H4 (cell line): ENCODE measurements at places on chromosomes 12 and 14.

DNA sequence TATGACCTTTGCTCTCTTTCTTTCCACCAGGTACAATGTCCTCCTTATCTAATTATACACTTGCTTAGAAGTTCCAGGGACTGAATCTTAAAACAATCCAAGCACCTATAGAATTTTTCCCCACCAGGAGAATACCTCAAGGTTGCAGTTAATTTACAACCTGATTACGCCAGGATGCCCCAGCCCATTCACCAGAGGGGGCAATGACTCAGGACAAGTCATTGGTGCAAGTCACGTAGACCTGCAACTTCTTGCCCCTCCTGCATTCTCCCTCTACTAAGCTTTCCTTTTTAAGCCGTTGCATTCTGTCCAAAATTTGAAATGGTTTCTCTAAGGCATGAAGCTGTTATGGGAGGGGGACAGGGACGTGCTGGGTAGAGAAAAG, 111.1 kb upstream of the SCAF11 start:
- DNase-seq, result no peak

DNA sequence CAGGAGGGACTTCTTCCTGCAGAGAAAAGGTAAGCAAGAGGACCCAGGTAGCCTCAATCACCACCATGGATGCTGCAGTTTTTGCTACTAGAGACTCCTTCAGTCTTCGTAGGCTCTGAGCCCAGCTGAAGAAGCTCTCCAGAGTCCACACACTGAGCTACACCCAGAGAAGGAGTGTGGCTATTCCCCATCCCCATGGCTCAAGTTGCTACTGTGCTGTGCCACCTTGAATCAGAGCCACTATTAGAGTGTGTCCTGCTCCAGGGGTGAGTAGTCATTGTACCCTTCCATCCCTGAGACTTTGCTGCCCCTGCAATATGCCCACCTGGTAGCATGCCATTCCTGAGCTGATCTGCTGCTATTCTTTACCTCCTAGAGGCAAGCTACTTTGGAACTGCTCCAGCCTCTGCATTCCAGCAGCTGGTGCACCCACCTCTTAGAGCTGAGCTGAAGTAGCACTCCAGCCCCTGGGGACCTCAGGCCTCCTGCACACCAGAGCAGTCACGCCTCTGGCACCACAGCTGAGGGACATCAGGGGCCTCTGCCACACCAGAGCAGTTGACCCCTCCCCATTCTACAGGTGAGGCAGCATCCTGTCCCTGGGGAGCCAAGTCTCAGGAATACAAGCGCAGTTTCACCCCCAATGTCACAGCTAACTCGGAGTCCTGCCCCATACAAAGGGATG, 213.0 kb downstream of the TRHDE start:
- DNase-seq, result no peak

DNA sequence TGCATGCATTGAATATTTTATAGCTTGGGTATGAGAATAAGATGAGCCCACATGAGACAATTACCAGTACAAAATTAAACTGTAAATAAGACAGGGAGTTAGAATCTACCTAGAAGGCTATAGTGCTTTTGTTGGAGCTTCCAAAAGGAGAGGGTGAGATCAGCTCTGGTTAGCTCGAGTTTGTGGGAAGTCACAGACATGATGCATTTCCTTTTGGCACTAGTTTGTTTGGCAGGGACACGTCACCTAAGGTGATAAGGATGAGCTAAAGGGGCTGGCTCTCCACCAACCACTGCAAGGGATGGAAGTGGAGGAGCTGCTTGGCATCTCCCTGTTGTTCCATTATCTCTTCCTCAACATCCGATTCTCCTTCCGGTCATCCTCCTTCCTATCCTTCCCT, 48.5 kb upstream of the CPM start:
- DNase-seq, result no peak

GRCh38 chr12:54427106-54427505, 8.0 kb upstream of the ITGA5 start:
- no peak for DNase-seq

- DNase-seq, result no peak
These were observed 30.9 kb upstream of the TDRD9 start for GRCh38 chr14:103897075-103897947.

- DNase-seq, result peak; percentile 57
These were observed 2.5 kb upstream of the TEP1 start for GRCh38 chr14:20415782-20416206.

- peak; percentile 13 for DNase-seq
These were observed 148.4 kb upstream of the SYT10 start for GRCh38 chr12:33587784-33588712.

- DNase-seq, result no peak
These were observed 216.0 kb upstream of the RGS6 start for GRCh38 chr14:71716041-71716772.

GRCh38 chr12:53696285-53696654, 20.4 kb upstream of the ATP5MC2 start:
- DNase-seq, result peak; percentile 31

DNA sequence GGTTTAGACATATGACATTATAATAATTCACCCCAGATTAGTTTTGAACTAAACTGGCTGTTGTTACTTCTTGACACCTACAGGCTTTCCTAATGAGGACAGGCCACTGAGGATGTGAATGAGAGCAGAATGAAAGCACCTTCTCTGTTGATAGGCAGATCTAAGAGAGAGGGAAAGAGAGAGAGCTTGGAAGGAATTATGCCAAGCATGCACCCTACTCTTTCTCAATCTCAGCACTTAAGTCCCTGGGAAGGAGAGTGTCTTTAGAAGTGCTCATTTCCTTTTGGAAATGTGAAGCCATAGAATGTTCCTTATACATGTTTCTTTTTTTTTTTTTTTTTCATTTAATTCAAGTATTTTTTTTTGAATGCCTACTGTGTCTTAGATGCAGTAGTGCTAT, 49.0 kb downstream of the TBC1D15 start:
- DNase-seq, result no peak

DNA sequence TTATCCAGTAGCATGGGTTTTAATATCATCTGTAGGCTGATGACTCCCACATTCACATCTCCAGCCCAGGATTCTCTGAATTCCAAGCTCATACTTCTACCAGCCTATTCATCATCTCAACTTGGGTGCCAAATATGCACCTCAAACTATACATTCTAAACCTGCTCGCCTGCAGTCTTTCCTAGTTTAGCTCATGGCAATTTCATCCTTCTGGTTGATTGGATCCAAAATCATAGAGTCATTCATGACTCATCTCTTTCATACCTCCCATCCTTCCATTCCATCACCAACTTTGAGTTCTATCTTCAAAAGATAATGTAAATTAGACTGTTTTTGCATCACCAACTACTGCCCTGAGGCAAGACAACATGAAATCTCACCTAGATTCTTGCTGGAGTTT, 99.7 kb upstream of the EGLN3 start:
- no peak for DNase-seq

GRCh38 chr12:58504143-58504938, 416.0 kb downstream of the LRIG3 start:
- no peak for DNase-seq

DNA sequence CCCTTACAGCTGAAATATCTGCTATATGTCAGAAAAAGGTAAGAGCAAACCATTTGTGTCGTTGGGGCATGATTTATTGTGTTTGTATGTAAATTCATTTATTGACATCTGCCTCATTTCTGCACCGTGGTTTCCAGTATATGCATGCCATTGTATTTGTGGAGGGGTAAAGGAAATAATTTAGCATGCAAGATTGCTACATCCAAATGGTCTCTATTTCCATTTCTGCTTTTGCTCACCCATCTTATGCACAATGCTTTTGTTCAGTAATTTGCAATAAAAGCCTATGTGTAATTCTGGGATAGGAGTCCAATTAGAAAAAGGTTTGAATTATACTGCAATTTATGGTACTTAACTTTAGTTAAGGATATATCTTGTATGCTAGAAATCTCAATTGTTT, 101.8 kb downstream of the UNC79 start:
- DNase-seq, result no peak

GRCh38 chr12:111233786-111234185, 135.1 kb downstream of the PHETA1 start:
- DNase-seq, result no peak

GRCh38 chr12:56477521-56478225, 9.3 kb downstream of the SPRYD4 start:
- no peak for DNase-seq

- DNase-seq, result no peak
These were observed 102.0 kb downstream of the PRMT8 start for GRCh38 chr12:3592856-3593625.

DNA sequence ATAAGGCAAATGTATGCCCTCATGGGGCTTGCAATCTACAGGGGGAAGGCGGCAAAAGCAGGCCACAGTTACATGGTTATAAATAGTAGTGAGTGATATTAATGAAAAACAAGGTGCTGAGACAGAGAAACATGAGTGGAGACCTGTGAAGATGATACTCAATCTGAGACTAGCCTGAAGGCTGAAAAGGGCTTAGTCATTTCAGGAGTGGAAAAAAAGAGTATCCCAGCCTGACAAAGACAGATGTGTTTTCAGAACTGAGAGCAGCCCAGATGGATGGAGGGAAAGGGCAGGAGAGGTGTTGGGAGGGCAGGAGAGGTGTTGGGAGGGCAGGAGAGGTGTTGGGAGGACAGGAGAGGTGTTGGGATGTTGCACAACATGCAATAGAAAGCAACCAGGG, 181.9 kb downstream of the C12orf42 start:
- no peak for DNase-seq

- DNase-seq, result no peak
These were observed 29.3 kb upstream of the PLEK2 start for GRCh38 chr14:67441256-67441655.

DNA sequence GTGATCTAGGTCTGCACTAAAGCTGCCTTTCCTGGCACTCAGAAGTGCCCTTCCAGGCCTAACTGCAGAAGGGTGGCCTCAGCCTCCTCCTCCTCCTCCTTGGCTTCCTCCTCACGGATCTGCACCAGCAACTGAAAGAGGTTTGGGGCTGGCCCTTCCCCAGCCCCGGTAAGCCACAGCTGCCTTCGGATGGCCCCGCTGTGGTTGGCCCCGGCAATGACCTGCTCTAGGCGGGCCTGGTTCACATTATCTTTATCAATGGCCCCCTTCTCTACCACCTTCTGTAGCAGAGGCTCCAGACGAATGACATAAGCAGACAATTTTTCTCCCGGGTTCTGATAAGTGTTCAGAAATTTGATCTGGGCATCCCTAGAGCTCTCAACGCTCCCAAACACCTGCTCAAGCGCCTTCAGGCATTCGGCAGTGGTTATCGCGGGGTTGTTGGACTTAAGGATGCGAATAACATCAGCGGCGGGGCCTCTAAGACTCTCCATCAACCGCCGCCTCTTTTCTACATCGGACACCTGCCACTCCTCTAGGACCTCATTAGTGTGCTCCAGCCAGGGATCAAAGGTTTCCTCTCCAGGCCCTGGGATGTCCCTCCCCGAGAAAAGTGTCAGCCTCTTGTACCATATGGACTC, 1.5 kb downstream of the PNMA1 start:
- DNase-seq, result no peak

GRCh38 chr14:90911121-90911520, 94.9 kb upstream of the TTC7B start:
- no peak for DNase-seq

DNA sequence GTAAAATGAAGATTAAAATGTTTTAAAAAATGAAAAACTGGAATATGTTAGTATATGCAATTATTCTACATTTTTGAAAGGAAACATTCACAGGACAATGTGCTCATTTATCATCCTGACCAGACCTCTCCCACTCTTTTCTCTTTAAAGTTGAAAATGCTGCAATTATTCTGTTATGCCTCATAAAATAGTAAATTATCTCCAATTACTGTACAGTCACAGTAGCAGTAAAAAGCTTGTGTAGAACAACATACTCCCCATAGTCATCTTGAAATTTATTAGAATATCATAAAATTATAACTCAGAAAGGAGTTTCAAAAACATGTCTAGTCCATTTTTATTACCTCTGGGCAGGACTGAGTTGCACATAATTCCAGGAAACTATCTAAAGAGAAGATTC, 250.3 kb downstream of the SYT1 start:
- DNase-seq, result no peak

DNA sequence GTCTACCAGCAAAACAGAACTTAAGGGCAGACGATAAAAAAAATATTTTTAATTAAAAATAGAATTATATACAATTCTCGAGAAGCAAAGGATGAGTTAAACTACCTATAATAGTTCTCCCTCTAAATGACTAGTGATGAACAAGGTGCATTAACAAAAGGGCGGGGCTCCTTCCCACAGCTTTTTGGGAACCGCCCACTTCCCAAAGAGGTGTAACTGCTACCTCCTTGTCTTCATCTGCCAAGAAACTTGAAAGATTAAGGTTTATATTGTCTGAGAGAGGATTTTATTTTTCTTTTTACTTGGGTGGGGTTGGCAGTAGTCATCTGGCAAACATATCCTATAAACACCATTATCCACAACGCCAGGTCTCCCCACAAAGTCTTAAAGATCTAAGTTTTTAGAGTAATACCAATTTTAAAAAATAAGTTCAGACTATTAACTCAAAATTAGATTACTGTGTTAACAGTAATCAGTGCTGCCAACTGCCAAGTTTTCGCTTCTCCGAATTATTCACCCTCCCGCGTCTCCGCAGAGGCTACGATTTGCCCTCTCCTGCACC, 938 bp downstream of the RALGAPA1 start:
- no peak for DNase-seq

DNA sequence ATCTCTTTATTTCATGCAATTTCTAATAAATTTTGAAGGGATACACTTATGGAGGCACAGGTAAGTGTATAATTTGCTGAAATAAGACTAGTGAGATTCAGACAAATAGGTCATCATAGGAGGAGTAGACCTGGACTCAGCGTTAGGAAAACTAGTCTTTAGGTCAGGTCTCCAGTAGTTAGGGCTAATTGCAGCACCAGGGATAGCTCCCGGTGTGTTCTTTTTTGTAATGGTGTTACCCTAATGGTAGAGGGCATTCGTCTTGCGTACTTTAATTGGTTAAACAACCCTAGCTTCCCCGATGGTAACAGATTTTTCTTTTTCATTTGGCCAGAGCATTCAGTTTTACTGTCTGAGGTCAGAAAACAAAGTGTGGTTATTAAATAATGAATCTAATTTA, 64.9 kb downstream of the ARID2 start:
- no peak for DNase-seq

DNA sequence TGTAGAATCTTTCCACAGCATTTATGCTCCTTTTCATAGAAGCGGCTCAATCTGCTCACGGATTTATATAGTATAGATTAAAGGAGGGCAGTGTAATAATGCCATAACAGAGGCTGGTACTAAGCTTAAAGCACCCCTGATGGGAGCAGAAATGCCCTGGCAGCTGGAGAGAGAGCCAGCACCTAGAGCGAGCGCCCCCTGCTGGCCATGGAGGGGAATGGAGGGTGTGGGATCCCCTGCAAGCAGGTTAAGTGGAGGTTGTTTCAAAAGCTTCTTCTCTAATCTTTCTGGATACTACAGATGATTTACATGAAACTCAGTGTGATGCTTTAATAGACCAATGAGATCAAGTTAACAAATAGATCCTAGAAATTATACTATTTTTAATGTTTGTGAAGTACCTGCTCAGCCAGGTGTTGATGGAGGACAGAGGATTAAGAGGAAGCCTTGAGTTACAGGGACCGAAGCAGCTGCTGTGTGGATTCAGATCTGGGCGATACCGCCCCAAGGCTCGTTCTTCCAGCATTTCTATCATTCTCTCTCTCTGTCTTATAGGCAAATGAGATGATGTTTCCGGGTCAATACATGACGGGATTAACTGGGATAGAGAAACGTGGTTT, 1519.3 kb upstream of the TMEM132C start:
- peak; percentile 50 for DNase-seq
